Activated CD4-positive, CD25-positive, alpha-beta regulatory T cell (primary cell): ENCODE measurements at places on chromosomes 11 and 22.

DNA sequence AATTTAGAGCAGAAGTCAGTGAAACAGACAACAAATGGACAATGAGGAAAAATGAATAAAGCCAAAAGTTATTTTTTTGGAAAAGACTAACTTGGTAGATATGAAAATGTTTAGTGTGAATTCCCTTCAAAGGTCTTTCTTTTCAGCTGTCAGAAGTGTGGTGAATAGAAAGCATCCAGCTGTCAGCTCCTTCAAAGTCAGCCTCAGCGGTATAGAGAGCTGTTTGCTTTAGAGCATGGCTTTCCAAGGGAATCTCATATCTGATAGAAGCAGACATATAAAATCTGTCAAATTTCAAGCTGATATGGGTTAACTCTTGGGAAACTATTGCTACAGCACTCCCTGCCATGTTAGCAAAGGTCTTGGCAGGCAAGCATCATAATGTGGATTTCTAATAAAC, 309.3 kb downstream of the CASP12 start:
- no peak for DNase-seq

GRCh38 chr11:58446294-58446693, 4.3 kb upstream of the OR5B12 start:
- no peak for DNase-seq

DNA sequence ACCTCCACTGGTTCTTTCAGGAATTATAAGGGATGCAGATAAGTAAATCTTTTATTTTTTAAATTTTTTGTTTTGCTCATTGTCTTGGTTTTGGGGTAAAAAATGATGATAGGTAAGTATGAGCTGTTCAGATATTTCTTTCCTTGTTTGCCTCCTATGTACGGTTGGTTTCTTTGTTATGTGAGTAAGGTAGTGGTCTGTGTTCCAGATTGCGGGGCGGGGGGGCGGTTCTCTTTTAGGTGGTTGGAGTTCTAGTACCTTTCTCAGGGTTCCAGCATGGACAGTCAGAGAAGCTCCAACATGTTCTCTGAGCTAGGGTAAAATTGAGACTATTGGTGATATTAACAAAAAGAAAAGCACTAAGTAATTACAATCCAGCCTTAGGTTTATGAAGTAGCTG, 2.4 kb downstream of the CTNND1 start:
- DNase-seq = no peak

DNA sequence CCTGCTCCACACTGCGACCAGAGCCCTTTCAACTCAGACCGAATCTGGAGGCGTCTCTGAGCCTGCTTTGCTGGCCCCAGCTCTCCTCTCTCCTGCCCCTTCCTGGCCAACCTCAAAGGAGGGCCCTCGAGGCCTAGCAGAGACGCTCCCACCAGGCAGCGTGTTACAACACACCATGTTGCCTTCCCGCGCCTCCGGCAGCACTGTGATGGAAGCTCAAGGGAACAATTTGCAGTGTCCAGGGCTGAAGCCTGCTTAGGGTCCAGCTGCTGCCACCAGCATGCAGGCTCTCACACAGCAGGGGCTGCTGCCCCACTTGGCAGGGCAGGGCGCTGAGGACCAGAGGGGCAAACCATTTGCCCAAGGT, 18.4 kb downstream of the LINC01488 start:
- no peak for DNase-seq

DNA sequence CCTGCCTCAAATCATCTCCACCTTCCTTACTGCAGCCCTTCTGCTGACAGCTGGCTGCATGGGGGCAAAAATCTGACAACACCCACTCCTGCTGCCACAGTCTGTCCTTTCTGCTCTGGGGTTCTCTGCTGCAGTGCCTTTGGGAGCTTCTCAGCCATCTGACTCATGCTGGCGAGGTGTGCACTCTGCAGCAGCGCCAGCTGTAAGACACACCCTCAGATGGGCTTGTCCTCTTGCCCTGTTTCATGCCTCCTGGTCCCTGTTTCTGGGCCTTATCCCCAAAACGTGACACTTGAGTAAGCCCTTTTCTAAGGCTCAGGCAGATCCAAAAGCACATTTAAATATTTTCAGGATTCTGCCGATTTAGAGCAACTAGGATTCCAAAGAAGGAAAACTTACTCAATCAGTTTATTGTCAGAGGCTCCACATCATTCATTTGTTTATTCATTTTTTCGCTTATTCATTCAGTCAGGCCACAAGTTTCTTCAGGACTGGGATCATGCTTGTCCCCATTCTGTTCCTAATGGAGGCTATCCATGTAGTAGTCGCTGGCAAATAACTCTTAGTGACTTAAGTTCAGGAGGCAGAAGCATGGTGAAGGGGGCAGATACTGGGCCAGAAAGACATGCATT, 60.2 kb downstream of the SMIM38 start:
- no peak for DNase-seq

DNA sequence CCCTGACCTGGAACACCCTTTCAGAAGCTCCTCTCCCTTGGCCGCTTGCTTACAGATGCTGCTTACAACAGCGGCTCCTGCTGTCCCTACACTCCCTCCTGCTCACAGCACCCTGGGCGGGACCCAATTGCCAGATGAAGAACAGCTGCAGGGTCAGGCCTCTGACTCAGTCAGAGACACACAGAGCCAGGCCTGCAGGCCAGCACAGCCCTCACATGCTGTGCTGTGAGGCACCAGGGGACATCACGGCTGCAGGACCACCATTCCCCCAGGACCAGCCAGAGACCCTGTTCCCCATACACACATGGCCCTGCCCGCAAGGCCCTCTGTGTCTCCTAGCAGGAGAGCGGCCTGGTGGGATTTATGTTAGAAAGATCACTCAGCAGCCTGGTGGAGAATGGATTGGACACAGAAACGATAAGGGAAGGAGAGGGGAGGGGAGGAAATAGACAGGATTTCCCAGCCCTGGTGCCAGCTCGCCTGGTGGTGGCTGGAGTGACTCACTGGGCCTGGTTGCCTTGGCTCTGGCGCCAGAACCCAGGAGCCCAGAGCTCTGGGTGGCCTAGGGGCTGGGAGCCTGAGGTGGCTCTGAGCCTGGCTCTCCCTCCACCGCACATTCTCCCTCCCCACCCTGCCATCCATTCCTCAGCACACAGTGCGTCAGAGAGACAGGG, 6.7 kb downstream of the CAPN5 start:
- no peak for DNase-seq

DNA sequence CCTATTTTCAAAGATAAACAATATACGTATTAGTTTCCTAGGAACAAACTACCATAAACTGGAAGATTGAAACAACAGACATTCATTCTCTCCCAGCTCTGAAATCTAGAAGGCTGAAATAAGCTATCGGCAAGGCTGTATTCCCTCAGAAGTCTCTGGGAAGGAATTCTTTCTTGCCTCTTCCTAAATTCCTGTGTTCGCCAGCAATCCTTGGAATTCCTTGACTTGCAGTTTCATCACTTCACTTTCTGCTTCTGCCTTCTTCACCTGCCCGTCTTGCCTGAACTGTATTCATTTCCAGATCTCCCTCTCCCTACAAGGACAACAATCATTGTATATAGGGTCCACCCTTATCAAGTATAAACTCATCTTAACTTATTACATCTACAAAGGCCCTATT, 17.7 kb upstream of the PRDM10 start:
- no peak for DNase-seq

DNA sequence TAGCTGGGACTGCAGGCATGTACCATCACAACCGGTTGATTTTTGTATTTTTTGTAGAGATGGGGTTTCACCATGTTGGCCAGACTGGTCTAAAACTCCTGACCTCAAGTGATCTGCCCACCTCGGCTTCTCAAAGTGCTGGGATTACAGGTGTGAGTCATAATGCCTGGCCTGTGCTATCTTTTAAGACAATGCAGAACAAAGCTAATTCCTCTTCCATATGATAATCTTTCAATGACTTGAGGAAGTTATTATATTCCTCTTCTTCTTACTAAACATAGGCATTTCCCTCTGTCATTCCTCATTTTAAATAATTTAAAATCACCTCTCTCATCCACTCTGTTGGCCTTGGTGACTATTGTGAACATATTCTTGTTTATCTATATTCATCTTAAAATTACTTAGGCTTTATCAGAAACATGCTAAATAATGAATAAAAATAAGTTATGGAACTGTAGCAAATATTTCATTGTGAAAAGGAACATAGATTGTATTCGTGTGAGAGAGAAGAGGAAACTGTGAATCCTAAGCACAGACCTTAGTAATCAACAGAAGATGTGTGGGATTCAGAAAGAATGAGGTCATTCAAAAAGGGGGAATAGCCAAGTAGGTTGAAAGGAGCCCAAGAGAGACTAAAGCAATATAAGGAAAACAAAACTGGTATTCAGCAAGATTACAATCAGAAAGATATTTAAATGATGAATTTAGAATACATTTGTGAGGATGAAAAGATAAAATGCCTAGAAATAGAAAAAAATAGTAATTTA, 269.4 kb downstream of the TTC28 start:
- no peak for DNase-seq

GRCh38 chr11:15616130-15617105, 501.7 kb downstream of the INSC start:
- DNase-seq = no peak

DNA sequence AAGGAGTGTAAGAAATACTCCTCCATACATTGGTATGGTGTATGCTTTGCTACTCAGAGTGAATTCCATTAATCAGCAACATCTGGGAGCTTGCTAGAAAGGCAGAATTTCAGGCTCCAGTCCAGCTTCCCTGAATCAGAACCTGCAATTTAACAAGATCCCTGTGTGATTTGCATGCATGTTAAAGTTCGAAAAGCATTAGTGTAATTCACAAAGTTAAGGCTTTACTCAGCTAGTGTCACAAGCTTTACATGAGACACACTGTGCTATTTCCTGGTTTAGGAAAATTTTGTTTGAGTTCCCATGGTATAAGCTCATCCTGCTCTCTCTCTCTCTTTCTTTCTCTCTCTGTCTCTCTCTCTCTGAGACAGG, 37.0 kb upstream of the HEPHL1 start:
- DNase-seq = no peak

DNA sequence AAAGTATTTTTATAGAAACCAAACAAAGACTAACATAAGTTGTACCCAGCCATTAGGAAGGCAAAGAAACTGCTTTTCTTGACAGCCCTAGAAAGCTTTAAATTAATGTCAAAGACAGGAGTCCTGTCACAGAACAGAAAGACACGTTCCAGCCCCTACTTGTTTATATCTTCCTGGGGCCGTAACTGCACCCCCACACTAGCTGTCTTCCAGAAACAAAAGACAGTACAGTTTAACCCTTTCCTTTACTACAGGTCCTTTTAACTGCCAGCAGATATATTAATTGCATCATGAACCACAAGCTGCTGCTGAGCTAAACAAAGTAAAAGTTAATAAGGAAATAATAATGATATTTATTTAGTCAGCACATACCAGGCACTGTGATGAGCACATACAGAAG, 20.3 kb upstream of the CFAP300 start:
- DNase-seq = no peak

DNA sequence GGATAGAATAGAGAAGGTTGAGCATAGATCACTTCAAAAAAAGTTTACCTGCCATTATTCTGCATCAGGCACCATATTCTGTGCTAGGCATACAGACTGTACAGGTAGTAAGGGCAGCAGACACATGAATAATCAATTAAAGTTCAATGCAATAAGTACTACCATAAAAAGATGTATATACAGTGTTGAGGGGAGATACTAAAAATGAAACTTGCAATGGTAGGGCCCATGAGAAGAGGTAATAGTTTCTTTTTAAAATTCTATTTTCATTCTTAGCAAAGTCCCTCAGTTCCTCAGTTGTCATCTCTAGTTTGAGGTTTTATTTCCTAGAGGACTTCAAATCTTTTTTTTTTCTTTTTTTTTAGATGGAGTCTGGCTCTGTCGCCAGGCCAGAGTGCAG, 819.9 kb downstream of the FAM181B start:
- no peak for DNase-seq

DNA sequence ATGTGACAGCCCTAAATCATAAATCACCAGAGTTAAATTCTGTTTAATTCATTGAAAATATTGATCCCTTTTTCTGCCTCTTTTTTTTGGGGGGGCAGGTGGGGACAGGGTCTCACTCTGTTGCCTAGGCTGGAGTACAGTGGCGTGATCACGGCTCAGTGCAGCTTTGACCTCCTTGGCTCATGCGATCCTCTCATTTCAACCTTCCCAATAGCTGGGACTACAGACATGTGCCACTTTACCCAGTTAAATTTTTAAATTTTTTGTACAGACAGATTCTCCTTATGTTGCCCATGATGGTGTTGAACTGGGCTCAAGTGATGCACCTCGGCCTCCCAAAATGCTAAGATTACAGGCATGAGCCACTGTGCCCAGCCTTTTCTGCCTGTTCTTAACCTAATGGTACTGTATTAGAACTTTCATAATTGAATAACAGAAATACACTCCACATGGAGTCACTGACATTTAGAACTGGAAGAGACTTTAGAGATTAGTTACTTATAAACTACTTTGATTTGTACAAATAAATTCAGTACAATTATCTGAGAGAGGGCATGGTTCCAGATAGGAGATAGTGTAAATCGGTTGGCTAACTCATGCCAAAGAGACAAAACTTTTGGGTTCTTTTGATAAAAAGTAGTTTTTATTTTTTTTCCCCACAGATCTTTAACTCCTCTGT, 76.4 kb upstream of the PRODH start:
- DNase-seq = no peak

- no peak for DNase-seq
These were observed 72.7 kb downstream of the KCNQ1 start for GRCh38 chr11:2517386-2518064.

GRCh38 chr11:8709002-8709672, 26.5 kb downstream of the RPL27A start:
- DNase-seq = no peak

DNA sequence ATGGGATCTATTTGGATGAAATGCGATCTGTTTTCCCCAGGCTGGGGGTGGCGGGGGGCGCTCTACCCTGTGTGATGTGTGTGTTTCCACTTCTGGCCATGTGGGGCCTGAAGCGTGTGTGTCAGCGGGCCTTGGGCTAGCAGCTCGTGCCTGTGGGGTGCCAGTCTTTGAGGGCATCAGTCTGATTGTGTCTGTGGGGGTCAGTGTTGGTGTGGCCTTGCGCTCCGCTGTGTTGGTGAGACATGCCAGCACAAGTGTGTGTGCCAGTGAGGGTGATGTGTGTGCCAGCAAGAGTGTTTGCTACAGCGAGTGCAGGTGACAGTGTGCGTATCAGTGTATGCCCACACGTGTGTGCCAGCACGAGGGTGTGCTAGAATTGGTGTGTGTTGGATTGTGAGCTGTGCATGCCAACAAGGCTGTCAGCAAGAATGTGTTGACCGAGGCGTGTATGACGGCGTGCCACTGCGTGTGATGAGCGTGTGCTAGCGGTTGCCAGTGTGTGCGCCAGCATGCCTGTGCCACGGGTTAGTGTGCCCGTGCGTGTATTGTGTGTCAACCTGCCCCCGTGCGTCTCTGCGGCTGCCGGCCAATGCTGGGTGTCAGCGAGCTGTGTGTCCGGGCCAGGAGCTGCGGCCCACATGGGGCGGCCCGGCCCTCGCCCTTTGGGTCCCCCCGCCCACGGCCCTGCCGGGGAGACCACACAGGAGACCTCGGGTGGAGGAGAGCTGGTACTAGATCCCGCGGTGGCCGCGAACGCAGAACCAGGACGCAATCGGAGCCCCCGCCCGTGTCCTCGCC, 519 bp downstream of the ARRB1 start:
- DNase-seq = no peak

GRCh38 chr11:96043291-96043690, 119.4 kb upstream of the MTMR2 start:
- no peak for DNase-seq

GRCh38 chr11:28673691-28674432, 565.7 kb downstream of the METTL15 start:
- no peak for DNase-seq

- DNase-seq = no peak
These were observed 173.2 kb downstream of the KIF18A start for GRCh38 chr11:27934830-27935145.

- no peak for DNase-seq
These were observed 13.2 kb upstream of the HDHD5 start for GRCh38 chr22:17172029-17172833.
